ENCODE measurements at places on chromosomes 11 and 22.

- no peak for DNase-seq
Measured at GRCh38 chr11:114085965-114086793, 26.7 kb downstream of the ZBTB16 start.

DNA sequence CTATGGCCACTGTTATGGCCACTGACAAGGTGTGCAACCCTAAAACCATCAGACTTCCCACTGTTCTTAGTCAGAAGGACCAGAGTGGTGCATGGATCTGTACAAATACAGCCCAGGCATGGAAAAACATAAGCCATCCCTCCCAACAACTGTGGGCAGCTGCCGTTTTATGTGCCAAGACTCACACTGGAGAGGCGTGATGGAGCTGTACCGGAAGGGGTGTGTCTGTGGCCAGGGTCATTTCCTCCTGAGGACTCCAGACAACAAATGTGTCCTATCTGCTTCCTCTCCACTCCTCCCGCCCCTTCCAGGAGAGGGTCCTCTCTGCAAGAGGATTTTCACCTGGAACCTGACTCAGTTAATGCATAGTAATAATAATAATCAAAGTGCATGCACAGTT is 29.5 kb downstream of the KCNJ1 start:
- DNase-seq: no peak

DNA sequence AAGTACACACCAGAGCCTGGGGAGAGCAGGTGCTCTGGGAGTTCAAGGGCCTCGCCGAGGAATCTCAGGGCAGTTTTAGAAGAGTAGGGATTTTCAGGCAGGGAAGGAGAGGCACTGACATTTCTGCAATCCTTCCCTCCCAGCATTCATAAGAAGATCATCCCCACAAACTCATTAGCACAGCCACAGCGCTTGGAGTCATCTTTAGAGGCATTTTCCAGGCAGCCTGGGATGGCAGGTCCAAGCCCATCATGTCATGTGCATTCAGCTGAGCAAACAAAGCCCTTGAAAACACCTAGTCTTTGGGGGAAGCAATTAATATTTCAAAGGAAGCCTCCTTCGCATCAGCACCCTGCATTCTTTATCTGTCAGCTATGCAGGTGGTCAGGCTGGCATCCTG is 43.8 kb downstream of the MAP6 start:
- DNase-seq: peak; percentile 28

DNA sequence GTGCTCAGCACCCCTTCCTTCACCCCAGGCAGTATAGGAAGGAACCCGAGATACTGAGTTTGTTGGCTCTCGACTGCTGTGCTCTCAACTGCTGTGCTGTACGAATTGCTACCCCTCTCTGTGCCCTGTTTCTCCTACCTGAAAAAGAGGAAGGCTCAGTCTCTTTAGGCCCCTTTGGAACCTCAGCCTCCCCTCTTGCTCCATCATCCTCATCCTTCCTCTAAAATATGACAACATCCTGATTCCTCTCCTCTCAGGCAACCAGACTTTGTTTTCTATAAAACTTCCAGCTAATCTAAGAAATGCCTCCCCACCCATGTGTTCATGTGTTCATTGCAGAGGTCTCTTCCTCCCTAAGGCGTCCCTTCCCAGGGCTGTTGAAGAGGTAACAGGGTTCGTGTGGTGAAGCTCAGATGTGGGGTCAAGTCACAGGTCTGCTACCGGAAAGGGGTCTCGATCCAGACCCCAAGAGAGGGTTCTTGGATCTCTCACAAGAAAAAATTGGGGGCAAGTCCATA is 35.5 kb upstream of the CD82 start:
- no peak for DNase-seq

DNA sequence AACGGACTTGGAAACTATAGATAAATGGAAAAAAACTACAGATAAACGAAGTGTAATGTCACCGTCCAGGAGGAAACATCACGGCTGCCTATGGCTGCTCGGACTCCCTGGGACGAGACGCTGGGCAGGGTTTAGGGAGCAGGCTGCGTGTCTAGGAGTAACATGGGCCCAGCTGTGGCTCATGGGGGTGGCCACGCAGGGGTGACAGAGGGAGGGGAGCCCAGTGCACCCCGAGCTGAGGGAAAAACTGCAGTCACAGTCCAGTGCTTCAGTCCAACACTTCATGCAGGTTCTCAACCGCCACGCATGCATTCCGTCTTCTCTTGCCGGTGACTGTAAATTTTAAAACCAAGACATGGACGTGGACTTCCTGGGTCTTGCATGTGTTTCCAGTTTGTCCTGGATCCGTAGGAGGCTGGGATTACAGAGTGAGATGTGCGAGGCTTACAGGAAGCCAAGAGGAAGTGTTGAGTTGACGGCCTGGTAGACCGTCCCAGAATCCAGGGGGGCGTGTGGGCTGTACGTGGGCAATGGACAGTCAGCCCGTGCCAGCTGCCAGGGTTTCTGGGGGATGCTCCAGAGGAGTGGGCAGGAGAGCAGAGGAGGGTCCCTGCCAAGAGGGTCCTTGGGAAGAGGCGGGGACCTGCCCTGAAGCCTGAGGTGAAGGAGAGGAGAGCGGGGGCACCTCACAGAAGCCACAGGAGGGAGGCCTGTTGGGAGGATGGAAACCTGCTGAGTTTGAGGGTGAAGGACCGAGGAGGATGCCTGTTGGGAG is 691.4 kb downstream of the BRD1 start:
- no peak for DNase-seq

DNA sequence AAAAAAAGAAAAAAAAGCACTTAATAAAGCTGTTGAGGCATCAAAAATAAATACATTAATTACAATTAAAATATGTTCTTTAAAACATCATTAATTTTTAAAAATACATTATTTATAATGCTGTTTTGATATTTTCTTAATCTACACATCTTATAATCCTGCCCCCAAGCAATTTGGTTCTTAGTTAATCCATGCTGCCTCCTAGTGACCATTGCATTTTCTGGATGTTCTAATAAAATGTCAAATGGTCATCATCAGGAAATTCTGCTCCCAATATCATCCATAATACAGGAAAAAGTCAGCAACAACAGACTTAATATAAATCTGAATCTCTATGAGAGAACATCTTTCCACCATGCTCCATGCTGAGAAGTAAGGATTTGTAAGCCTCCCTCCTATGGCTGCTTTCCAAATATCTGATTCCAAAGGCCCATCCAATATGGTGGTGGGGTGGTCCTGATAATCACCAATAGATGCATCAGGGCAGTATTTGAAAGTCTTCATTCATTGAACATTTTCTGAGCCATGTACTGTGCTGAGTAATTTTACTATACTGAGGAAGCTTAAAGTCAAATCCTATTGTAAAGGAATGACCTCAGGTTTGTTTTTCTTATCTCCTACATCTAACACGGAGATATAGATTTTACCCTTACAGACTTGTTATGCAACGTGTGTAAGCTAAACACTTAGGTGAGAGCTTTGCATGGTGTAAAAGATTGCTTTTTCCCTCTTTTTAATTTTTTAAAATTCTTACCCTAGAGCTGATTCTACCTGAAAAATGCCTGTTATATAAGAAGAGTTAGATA is 124.7 kb upstream of the BMAL1 start:
- DNase-seq: no peak

DNA sequence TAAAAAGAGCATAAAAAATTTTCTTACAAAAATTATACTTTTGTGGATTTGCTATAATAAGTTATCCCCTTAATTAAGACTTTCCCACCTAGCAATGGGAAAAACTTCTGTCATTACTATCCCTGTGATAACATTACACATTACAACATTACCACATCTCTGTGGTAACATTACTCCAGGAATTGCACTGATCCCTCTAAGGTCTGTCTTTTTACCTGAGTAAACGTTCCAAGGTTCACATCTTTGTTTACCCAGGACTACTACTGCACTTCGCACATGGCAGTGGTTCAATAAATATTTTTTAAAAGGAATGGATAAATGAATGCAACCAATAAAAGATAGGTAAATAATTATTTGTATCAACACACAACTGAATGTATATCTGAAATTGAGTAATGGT is 92.4 kb upstream of the NOX4 start:
- no peak for DNase-seq

DNA sequence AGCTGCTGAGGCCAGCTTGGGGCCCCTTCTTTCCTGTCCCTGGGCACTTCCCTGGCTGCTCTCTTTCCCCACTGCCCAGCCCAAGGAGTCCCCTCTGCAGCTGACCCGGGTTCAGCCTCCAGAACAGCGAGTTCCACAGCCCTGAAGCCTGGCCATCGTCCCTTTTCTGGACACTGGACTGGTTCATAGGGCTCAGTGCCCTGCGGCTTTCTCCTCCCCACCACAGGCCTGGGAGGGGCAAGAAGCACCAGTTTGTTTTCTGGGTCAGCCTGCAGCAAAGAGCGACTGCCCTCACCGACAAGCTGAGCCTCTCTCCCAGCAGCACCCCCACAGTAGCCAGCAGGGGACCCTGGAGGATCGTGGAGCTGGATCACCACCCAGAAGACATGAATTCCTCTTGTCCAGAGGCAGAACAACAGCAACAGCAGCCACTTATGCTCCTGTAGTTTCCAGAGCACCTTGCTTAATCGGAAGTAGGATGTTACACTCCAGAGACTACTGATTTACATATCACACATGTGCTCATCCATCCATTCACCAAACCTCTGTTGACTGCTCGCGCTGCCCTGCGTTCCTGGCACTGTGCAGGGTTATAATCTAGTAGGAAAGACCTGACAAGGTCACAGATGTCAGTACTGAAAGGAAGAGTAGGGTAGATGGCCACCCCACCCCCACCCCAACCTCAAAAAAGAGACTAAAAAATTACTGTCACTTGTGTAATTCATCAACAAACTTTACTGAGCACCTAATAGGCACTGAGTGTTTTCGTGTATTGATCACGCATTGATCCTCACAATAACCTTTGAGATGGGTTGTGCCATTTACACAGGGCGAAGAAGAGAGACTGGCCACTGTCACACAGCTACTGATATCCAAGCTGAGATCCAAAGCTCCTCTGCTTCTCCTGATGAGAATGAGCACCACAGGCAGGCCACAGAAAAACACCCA is 13.0 kb upstream of the CXCR5 start:
- DNase-seq: no peak

DNA sequence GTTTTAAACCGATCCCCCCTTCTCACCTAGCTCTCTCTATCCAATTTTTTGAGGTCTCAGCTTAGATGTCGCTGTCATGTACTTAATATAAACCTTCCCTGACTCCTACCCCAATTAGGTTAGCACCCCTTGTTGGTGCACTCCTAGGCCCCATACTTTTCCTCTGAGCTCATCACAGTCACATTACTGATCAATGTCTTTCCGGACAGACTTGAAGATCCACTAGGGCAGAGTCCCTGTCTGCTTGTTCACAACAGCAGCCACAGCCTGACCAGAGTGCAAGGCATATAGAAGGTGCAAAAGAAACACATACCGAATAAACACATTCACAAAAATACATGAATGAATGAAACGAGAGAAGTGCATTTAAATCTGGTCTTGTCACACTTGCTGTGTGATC is 261.0 kb upstream of the NARS2 start:
- DNase-seq: no peak

- peak; percentile 87 for DNase-seq
Measured at GRCh38 chr11:86374586-86374985, at the start of gene CCDC81. Gene CCDC81, plus strand, starts transcription at chr11:86374887. Its CDS starts 277 bp downstream, at chr11:86375164.

GRCh38 chr11:122663056-122663740 is 7.7 kb downstream of the UBASH3B start:
- no peak for DNase-seq

- peak; percentile 65 for DNase-seq
Measured at GRCh38 chr11:113906038-113906437, 1.4 kb downstream of the HTR3B start.

DNA sequence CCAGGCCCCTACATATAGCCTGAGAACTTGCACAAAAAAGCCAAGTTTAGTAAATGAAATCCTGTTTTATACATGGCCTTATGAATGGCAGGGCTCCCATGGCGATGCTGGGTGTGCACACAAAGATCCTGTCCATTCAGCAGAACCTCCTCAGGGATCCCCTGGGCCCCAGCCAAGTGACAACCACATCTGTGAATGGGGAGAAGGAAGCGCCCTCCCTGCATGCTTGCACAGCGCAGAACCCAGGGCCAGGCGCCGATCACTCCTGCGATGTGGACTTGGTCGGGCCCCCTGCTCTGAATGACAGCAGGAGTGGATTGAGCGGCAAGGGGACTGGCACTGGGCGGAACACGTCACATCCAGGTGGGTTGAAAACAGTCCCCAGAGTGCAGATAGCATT is 4.5 kb upstream of the CDC42EP2 start:
- no peak for DNase-seq

DNA sequence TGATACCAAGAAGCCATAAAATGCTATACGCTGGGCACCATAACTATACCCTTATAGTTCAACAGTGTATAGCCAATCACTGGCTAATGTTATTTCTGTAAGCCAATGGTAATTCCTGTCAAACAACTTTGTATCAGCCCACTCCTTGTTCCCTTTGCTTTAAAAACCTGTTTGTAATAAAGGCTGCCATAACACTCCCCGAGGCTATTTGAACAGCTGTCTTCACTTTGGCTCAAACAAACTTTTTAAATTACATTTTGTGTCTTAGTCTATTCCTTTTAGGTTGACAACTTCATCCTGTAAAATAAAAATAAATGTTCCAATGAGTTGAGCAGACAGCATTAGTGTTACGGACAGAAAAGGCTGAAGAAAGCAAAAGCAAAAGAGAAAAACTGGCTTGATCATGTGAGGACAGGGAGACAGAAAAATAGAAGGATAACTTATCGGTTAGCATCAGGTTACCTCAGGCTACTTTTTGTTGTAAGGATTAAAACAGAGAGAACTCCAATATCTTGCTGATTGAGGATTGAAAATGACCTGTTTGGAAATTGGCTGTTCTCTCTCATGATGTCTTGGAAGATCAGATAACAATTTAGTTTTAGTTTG is 95.0 kb downstream of the AASDHPPT start:
- DNase-seq: no peak

- DNase-seq: no peak
Measured at GRCh38 chr11:117087446-117087845, 10.8 kb downstream of the SIK3 start.

- DNase-seq: no peak
Measured at GRCh38 chr11:15662285-15662684, 547.6 kb downstream of the INSC start.

GRCh38 chr22:29301716-29302401 is 4.6 kb upstream of the GAS2L1 start:
- DNase-seq: peak; percentile 54

DNA sequence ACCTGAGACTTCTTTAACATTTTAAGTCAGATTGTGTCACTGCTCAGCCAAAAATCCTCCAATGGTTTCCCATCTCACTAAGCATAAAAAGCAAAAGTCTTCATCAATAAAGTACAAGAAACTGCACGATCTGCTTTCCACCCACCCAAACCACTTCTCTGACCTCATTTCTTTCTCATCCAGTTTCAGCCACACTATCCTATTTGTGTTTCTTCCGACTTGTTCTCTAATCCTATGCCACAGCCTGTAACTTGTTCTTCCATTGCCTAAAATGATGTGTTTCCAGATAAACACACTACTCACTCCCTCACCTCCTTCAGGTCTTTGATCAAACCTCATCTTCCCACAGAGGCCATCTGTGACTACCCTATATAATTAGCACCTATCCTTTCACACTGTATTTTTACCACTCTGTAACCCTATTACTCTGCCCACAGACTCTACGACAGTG is 28.4 kb downstream of the ARHGAP32 start:
- DNase-seq: no peak
